ENCODE measurements at places on chromosomes 6 and 20.

GRCh38 chr6:148332088-148332487, 10.6 kb upstream of the SASH1 start:
- DNase-seq, result no peak

- no peak for DNase-seq
Observed at GRCh38 chr20:50508171-50508755, 1.9 kb upstream of the PTPN1 start.

DNA sequence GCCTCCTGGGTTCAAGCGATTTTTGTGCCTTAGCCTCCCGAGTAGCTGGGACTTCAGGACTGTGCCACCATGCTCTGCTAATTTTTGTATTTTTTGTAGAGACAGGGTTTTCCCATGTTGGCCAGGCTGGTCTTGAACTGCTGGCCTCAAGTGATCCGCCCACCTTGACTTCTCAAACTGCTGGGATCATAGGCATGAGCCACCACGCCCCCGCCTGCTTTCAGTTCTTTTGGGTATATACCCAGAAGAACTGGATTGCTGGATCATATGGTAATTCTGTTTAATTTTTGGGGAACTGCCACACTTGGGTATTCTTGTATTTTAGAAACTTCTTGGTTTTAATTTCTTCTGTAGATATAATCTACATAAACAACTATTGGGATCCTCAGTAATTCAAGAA, 17.0 kb downstream of the CDS2 start:
- no peak for DNase-seq

DNA sequence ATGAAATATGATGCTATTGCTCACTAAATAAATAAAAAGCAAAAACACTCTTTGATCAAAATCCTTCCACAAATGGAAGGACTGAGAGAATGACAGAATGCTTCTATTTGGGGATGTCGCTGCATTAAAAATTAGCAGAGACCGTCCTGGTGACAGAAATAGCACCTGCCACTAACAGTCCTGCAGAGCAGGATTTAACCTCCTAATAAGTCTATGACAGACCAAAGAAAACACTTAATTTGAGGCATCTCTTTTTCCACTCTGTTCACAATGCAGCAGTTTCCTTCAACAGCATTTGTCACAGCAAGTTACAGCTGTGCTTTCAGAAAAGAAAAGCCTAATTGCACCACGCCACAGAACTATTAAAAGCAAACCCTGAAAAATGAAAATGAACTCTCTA, 140.6 kb upstream of the BEND6 start:
- DNase-seq, result no peak

- no peak for DNase-seq
Observed at GRCh38 chr6:168049706-168050224, 29.2 kb downstream of the FRMD1 start.

DNA sequence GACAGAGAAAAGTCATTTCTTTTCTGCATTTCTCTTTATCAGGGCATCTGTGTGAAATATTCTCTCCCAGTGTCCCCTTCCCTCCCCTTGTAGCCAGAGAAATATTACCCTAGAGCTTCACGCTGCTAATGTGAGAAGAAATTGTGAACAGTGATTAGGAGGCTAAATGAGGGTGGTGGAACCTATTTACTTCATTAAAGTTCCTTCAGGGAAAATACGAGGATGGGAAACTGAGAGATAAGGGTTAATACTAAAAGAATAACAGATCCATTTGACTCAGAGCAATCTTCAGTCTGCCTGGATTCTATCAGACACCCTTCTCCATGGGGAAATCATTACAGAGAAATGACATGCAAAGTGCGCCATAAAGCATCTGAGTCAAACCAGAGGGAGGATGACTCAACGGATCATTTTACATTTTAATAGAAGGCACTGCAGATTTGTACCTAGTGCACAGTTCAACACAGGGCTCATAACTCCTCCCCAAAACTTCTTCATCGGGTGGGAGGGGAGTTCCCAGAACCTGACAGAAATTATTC, 131.3 kb downstream of the GJA10 start:
- DNase-seq, result no peak

GRCh38 chr20:10330071-10330470, 104.0 kb downstream of the MKKS start:
- DNase-seq, result no peak

- DNase-seq, result no peak
Observed at GRCh38 chr20:60565083-60565482, 606.9 kb downstream of the CDH26 start.

DNA sequence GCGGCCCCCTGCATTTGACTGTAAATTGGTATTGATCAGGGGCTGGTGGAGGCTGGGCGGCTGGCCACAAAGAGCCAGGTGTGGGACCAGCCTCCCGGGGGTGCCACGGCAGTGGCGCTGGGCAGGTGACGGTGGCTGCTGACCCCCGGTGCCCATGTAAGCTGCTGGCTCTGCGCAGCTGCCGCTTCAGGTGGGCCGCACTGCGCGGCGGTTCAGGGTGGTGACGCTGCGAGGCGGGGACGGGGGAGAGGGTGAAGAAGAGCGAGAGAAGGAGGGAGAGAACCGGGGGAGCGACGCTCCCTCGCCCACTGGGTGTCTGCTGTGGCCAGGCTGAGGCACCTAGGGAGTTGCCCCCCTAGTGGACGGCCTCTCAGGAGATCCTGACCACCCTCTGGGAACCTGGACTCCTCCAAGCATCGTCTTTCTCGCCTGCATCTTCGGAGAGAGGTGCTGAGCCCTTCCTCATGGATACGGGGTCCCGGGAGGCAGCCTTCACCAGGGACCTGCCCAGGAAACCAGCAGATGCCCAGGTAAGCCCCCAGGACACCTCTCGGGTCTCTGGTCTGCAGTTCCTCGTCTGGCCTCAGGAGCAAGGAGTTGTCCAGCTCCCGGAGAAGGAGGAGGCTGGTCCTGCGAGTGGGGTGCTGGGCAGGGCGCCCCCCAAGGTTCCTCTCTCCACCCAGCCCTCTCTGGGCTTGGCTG, 77.5 kb upstream of the GATA5 start:
- DNase-seq, result no peak

- no peak for DNase-seq
Observed at GRCh38 chr20:34389954-34390555, 27.0 kb downstream of the ITCH start.

- DNase-seq, result no peak
Observed at GRCh38 chr6:43103253-43103876, 27.3 kb downstream of the PTK7 start.

- DNase-seq, result no peak
Observed at GRCh38 chr6:116363759-116364158, 7.0 kb upstream of the DSE start.

DNA sequence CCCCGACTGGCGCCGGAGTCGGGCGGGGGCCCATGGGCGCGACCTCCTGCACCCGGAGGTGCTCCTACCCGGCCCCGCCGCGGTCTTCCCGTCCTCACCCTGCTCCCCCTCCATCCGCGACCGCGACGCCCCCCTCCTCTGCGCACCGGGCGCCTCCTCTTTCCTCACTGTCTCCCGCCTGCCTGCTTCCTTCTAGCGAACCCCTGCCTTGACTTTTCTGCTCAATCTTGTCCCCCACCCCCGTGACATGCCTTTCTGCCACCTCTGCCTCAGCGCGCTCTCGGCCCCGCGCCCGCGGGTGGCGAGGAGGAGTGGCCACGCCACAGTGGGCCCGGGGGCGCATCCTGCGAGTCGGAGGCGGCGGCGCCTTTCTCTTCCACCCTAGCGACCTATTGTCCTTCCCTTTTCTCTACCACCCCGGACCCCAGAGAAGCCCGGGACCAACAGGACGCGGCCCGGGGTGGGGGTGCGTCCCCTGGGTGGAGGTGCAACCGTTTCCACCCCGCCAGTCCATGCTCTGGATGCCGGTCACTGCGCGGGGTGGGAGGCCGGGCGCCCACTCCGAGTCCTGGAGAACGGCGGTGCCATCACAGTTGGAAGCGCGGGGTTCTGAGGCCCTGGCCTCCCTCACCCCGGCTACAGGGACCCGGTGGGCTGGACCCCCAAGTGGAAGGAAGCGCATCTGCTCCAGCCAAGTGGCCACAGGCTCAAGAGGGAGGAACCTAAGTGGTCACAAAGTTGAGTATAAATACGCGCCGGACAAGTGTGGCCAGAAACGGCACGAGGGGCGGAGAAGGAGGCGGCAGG, 2.0 kb downstream of the PDE10A start:
- DNase-seq, result no peak

GRCh38 chr6:149988550-149989346, 25.0 kb downstream of the ULBP1 start:
- DNase-seq, result no peak

DNA sequence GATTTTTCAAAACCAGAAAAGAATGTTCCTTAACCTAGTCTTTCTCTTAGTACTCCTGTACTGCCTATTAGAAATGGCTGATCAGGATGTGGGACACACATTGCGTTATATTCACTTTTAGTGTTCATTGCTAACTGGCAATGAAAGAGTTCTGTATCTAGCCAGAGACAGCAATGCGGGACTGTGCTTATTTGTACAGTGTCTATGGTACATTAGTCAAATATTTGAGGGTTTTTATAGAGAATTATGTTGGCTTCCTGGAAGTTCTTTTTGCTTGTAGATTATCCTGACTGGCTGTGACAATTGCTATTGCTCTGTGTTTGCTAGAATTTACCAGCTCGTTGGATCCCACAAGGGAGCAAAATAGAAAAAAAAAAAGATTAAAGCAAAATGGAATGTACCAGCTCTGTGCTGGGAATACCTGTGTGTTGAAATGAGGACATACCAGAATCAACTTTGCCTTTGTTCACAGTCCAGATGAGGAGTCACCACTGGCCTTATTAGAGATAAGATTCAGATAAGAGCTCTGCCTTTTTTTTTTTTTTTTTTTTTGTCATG, 22.4 kb upstream of the IFNGR1 start:
- DNase-seq, result no peak

- DNase-seq, result no peak
Observed at GRCh38 chr6:126086560-126086959, 100.2 kb downstream of the TRMT11 start.

GRCh38 chr20:17622851-17623508, 53.1 kb downstream of the DSTN start:
- DNase-seq, result no peak

DNA sequence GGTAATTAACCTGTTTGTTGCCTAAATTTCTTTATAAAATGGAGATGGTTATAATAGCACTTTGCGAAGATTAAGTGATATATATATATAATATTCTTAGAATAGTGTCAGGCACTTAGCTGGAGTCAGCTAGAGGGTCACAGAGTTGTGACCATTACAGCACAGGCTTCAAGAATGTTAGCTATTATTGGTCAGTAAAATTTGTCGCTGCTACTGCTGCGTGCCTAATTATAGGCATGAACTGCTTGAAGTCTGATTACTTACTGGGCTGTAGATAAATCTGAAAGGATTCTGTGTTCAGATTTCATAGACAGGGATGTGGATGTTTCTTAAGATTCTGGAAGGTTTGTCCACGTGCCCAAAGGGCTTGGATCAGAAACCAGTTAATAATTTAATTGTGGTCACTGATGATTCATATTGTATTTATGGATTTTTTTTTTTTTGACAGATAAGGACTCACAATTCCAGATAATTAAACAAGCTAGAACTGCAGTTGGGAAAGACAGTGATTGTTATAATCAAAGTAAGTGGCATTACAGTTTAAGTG, 4.7 kb downstream of the SNRNP48 start:
- no peak for DNase-seq

GRCh38 chr6:73706971-73707370, 11.0 kb downstream of the CD109 start:
- DNase-seq, result no peak

DNA sequence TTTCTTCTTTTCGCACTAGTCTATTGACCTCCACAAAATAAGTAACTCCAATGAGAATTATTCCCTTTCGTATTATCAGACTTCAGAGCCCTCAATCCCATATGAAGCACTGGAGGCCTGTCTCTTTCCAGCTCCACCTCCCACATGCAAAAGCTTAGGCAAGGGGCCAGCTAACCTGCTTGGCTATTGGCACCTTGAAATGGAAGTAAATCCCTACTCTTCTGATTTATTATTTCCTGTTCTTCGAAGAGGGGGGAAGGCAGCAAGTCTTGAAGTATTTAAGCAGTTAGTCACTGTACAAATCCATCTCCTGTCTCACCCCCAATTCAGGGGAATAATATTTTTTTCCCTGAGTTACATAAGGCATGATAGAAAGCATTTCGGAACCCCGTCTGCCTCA, 577.8 kb downstream of the MAFB start:
- no peak for DNase-seq

DNA sequence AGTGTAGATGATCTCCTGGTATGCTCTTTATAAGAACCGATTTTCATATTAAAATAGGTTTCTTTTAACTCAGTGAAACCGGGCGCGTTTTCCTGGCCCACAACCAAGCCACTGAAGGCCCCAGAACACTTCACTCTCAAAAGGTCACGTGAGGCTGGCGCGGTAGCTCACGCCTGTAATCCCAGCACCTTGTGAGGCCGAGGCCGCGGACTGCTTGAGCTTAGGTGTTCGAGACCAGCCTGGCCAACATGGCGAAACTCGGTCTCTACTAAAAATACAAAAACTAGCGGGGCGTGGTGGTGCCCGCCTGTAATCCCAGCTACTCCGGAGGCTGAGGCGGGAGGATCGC, 402 bp upstream of the TAF8 start:
- DNase-seq, result no peak

GRCh38 chr20:20261159-20261558, 106.7 kb upstream of the INSM1 start:
- no peak for DNase-seq

DNA sequence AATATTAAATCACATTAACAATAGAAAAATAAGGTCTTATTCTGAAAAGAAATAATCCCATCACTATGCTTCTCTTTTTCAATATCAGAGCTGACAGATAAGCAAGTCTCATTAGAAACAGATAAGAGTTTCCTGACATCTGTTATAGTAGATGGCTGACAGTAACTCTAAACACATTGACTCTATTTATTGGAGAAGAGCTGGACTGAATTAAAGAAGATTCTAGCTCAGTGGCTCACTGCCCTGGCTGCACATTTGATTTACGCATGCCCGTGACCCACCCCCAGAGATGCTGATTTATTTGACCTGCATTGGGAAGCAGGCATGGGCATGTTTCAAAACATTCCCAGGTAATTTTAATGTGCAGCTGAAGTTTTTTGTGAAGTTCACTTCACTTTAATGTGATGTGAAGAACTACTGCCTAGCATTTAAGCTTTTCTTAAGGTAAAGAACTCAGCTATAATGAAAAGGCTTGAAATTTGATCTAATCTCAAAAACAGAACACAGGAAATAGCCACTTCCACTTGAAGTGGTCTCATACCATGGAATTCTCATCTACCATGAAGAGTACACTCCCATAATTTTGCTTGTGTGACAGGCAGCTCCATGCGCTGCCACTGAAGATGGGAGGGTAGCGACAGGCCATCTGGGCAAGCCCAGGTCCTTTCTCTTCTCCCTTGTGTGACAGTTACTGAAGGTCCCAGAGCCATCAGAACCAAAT, 162.3 kb downstream of the TPBG start:
- no peak for DNase-seq

- no peak for DNase-seq
Observed at GRCh38 chr6:122696079-122696478, 83.4 kb upstream of the FABP7 start.

GRCh38 chr6:88636871-88637270, 326.5 kb downstream of the RNGTT start:
- no peak for DNase-seq

- peak; percentile 8 for DNase-seq
Observed at GRCh38 chr20:56630506-56631317, 1.6 kb downstream of the TFAP2C start.

GRCh38 chr6:47631797-47632196, 66.6 kb upstream of the ADGRF4 start:
- DNase-seq, result no peak

- DNase-seq, result no peak
Observed at GRCh38 chr6:133891149-133891926, 2.4 kb downstream of the TCF21 start.

GRCh38 chr6:68633972-68634725, 933 bp upstream of the ADGRB3 start:
- no peak for DNase-seq

- DNase-seq, result no peak
Observed at GRCh38 chr20:10954908-10955580, 281.2 kb upstream of the JAG1 start.
